G401 (cell line): ENCODE measurements at places on chromosomes 11 and 22. TPM values are rescaled to one million over a fixed set of nuclear protein-coding genes. Genes with fewer than 3 reads are reported as not detected.

LMO2 gene
- total RNA-seq: 0.18 TPM in 1 of 2 replicates, not detected in the other

DBX1 gene
- not detected in 2 replicates for total RNA-seq

OR6A2 gene
- 0.24 TPM in 1 of 2 replicates, not detected in the other for total RNA-seq

RIC3 gene
- not detected in 2 replicates for total RNA-seq

TPBGL gene
- not detected in 2 replicates for total RNA-seq
